Inflammatory macrophage treated with lipopolysaccharide for 1 hour (primary cell): ENCODE measurements at places on chromosomes 6 and 20.

DNA sequence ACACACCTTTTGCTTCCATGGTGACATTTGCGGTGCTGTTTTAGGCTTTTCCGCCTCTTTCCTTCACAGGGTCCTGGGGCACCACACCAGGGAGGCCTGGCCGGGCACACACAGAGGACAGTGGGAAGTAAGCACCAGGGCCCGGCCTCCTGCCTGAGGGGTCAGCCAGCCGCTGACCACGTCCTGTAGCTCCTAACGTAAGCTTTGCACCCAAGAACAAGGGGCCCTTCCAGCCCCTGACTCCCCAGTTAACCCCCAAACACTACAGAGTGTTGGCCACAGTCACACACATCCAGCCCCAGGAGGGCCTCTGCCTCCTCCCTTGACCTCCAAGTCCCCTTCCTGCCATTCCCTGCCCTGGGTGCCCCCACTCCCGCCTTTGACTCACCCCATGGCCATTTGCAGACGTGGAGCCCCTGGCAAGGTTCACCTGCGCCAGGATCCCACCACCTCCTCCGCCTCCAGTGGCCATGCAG lies 54.7 kb downstream of the YTHDF1 start:
- no peak for DNase-seq

GRCh38 chr20:39705032-39705431 lies 742.9 kb downstream of the DHX35 start:
- no peak for DNase-seq

- DNase-seq: no peak
Measured at GRCh38 chr6:43075670-43076463, at the start of gene PTK7. Gene PTK7, plus strand, starts transcription at chr6:43076314. Its CDS starts 175 bp downstream, at chr6:43076489.

DNA sequence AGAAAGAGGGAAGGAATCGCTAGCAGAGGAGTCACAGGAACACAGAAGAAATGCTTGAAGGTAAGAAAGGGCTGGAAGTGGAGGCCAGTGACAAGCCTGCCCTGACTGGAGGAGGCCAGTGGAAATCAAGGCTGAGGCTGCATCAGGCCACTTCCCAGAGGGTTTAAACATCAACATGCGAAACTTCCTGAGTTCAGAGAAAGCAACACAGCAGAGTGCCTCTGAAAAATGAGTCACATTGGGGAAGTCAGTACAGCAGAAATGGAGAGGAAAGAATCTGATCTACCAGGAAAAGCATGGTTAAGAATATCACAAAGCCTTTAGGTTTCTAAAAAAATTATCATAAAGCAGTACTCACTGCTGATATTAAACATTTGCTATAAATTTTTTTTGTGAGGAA lies 23.3 kb downstream of the NAPB start:
- DNase-seq: peak; percentile 59

DNA sequence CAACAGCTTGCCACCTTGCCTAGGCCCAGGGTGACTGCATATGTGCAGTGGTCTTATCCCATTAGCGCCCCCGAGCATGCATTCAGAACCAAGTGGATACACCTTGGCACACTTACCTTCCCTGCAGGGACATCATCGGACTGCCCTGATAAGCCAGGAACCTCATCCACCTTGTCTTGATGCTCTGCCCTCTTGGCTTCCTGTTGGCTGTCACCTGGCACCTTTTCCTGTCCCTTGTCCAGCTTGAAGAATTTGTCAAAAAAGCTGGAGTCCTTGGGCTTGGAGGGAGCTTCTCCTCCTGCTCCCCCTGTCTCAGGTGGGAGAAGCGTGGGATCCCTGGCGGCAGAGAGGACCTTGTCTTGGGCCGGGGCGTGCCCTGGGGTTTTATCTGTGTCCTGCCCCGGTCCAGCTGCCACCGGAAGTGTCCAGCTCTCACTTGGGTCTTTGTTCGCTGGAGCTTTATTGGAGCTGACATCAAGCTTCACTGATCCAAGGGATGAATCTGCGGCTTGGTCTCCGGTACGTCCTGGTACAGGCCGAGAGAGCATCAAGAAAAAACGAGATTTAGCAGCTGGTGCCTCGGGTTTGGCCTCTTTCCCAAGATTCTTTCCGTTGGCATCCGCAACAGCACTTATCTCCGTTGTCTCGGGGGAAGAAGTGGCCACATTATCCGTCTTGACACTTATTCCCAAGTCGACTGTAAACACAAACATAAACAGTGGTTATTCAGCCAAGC lies 42.0 kb downstream of the BCAS1 start:
- no peak for DNase-seq

- no peak for DNase-seq
Measured at GRCh38 chr6:105120570-105120969, 59.2 kb downstream of the POPDC3 start.

DNA sequence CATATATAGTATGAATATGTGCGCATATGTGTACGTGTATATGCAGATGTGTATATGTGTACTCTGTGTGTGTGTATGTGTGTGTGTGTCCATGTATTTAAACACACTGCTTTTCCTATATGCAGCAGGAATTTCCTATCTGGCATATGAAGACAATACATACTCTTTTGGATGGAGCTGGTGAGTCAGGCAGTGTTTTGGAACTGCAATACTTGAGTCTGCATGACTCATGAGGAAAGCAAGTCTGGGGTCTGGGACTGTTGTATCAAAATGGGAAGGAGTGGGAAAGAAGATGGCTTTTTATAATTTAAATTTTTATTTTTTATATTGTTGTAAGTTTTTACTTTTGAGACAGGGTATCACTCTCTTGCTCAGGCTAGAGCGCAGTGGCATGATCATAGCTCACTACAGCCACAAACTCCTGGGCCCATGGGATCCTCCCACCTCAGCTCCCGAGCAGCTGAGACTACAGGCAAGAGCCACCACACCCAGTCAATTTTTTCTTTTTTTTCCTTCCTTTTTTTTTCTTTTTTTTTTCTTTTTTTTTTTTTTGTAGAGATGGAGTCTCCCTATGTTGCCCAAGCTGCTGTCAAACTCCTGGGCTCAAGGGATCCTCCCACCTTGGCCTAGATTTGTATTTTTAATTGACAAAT lies 72.2 kb downstream of the ATXN1 start:
- DNase-seq: peak; percentile 93

DNA sequence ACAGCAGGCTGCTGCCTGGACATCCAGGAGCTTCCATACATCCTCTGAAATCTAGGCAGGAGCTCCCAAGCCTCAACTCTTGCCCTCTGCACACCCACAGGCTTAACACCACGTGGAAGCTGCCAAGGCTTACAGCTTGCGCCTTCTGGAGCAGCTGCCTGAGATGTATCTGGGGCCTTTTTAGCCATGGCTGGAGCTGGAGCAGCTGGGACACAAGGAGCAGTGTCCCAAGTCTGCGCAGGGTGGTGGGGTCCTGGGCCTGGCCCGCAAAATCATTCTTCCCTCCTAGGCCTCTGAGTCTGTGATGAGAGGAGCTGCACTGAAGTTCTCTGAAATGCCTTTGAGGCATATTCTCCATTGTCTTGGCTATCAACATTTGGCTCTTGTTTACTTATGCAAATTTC lies 255.0 kb downstream of the DLL1 start:
- no peak for DNase-seq

GRCh38 chr6:85568411-85568810 lies 25.2 kb downstream of the SNX14 start:
- DNase-seq: no peak

DNA sequence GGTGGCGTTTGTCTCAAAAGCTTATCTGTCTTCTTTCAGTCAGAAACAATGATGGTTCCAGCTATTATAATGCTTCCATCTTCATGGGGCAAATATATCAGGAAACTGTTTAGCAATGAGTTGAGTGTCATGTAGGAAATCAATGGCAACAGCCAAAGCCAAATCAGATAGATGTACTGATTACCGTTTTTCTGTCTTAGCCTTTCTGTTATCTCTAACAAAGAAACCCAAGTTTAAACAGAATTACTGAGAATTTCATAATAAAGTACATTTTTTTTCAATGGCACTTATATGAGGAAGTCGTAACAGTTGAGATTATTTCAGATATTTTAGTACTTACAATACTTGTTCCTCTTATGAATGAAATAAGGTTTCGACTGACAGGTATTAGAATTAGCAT lies 1.2 kb downstream of the NOX3 start:
- no peak for DNase-seq

- no peak for DNase-seq
Measured at GRCh38 chr6:154865291-154865690, 129.8 kb upstream of the TIAM2 start.

GRCh38 chr6:108841377-108841855 lies 6.8 kb upstream of the ARMC2 start:
- DNase-seq: peak; percentile 84

DNA sequence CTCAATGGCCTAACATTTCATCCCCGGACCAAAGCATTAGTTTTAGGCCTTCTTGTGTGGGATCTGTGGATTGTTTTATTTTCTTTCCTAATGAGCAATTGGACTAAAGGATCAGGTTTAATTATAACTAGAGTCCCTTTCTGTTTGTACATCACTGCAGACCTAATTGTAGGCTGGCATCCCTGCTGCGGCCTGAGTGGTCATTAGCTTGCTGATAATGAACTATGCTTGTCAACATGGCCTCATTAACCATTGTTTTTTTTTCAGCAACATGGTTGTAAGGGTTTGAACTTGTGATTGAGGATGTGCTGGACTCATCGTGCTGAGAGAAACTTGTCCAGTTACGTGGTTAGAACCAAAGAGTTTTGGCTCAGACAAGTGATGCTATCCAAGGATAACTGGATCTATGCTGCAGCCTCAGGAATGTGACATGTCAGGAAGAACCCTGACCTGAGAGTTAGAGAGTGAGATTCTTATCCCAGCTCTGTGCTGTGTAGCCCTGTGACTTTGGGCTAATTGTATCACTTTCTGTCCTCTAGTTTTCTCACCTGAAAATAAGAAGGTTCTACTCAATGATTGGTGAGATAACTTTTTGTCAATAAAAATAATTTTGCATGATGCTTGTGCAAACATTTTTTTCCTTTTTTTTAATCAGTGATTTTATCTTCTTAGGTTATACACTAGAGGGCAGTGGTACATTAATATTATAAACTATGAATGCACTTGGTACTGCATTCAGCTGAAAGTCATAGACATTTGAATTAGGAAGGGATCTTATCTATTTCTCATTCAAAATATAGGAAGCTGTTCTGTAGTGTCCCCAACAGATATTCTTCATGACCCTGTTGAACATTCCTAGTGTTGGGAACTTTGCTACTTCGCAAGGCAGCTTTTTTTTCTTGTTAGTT lies 140.9 kb downstream of the RNF144B start:
- DNase-seq: no peak

GRCh38 chr6:170292111-170292406 lies 1.2 kb upstream of the DLL1 start:
- no peak for DNase-seq

- DNase-seq: no peak
Measured at GRCh38 chr6:90739339-90739738, 152.5 kb upstream of the MAP3K7 start.

GRCh38 chr6:17130786-17131185 lies 28.9 kb downstream of the STMND1 start:
- DNase-seq: no peak

- peak; percentile 13 for DNase-seq
Measured at GRCh38 chr6:20589266-20589665, 55.0 kb downstream of the CDKAL1 start.

DNA sequence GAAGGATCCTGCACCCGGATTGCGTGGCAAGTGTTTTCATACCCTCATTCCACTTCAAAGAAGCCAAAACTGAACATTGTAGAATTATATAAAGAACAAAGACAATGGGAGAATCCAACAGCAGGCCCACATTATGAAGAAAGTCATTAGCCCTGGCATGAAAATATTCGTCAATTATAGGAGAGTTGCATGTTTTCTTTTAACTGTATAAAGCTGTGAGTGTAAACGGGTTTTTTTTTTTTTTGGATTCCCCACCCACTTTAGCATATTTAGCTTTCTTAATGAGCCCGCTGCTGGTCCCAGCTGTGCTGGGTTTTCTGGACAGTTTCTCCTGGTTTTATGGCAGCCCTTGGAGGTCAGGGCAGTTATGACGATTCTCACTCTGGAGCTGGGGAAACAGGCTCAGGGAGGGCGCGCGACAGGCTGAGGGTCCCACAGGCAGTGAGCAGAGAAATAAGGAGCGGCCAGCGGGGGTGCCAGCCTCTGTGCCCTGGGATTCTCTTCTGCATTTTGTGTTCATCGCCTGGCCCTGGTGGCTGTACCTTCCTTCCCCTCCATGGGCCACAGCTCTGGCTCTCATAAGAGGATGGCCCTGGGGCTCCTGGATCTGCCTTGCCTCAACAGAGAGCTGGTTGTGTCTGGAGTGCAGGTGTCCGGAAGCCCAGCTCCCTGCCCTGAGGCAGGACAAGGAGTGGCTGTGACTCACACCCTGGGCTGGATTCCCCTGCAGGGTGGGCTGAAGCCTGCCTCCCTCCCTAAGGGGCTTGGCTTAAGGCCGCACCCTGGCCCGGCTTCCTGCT lies 24.1 kb upstream of the SULF2 start:
- no peak for DNase-seq

DNA sequence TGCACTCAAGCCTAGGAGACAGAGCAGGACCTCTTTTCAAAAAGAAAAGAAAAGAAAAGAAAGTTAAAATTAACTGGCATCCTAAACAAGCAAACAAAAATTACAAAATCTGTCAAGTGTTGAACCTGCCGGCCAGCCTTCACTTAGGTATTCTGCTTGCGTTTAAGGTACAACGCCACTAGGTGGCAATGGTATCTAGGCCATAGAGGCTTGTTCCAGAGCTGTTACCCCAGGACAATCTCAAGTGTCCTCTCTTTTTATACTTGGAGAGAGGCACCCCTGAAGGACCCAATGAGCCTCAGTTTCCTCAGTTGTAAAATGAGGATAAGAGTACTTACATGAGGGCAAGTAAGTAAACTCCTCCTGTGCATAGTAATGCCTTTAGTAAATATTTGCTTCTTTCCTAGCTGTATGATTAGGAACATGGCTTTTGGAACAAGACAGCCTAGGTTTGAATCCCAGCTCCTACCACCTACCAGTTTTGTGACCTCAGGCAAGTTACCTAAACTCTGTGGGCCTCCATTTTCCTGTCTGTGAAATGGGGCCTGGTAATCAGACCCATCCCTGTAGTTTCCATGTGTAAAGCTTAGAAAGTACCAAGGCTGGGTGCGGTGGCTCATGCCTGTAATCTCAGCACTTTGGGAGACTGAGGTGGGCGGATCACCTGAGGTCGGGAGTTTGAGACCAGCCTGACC lies 5.8 kb upstream of the PACSIN1 start:
- peak; percentile 44 for DNase-seq

DNA sequence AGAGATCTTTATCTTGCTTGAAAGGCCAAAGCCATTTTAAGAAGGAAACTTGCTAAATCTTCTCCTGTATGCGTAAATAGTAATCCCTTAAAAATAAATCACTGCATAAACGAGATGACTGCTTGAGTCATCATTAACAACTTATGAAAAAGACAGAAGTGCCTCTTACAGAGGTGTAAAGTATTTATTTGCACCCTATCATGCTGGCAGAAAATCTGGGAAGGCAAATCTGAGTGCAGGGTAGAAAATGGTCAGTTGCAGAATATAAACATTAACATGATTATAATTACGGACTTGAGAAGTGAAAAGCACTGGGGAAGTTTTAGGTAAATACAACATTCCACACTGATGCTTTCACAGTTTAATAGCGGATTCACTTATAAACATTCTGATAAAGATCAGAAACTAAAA lies 67.5 kb upstream of the FBXO30 start:
- no peak for DNase-seq
